Lower lobe of right lung (tissue), 2 donors: ENCODE measurements at places on chromosomes 2 and 18. TPM values are rescaled to one million over a fixed set of nuclear protein-coding genes. Genes with fewer than 3 reads are reported as not detected.
A peak's percentile ranks its signal among the peaks of the same experiment; 100 is the strongest.

- H3K4me3 ChIP-seq = no peak overlapping the region
- DNase-seq = no peak
- H3K27ac ChIP-seq = no peak overlapping the region
- H3K4me1 ChIP-seq = no peaks in the 10 kb centered on the region
These were observed 332.2 kb downstream of the DYSF start for GRCh38 chr2:71785516-71785981.

- no peaks in the 10 kb centered on the region for H3K36me3 ChIP-seq
- H3K27ac ChIP-seq = no peak overlapping the region
- H3K4me1 ChIP-seq = no peaks in the 10 kb centered on the region
- H3K27me3 ChIP-seq = no peaks in the 10 kb centered on the region
- DNase-seq = no peak
These were observed 17.7 kb downstream of the MYCN start for GRCh38 chr2:15957881-15958713.

DNA sequence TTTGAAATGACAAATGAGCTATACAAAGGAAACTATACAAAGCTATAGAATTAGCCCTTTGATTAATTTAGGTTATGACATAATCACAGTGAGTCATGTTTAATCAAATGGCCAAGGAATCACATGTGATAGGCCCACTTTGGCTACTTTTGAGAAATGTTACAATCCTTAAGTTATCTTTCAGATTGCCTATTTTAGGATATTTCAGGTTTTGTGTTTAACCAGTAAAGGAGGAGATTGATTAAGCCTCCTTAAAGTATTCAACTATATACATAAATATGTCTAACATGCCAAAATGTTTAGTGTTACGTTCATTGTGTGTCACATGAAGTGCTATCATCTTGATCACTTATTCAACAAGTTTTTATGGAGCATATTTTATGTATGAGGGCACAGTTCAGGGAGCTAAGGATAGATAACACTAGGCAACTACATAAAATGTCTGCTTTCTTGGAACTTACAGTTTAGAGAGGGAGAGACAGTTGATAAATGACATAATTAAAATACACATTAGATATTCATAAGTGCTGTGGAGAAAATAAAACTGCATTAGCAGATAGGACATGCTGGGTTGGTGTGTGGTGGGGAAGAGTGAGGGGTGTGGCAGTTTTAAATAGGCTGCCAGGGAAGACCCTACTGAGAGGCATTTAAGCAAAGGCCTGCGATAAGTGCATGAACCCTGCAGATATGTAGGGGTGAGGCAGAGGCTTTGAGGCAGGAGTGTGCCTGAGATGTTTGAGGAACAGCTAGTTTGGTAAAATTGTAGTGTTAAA lies 77.2 kb downstream of the LTBP1 start:
- no peak for DNase-seq
- no peak overlapping the region for H3K4me3 ChIP-seq
- H3K27ac ChIP-seq = no peak overlapping the region
- no peaks in the 10 kb centered on the region for H3K27me3 ChIP-seq
- H3K4me1 ChIP-seq = peaks cover 9% of the 10 kb centered on the region

DNA sequence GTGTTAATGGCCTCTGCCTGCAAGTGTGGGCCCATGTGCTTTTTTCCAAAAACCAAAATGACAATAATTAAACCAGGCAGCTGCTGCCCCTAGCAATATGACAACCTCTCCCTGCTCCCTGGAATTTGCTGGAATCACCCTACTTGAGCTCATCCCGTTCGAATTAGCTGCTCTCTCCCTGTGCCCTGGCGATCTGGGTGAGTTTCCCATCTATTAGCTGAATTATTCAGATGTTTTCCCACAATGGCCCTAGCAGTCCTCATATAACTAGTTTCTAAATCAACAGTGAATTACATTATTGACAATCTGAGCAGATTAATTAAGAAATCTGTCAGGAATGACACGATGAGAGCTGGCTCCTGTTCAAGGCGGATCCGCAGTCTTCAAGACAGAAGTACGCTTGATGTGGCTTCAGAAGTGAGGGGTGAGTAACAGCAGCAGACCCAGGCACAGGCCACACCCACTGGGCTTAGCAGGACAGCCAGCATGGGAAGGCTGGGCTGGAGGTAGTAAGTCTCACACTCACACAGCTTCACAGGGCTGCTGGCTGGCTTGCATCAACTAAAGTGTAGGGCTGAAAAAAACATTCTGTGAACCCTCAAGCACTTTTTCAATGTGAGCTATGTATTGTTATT lies 366.2 kb upstream of the ID2 start:
- H3K4me1 ChIP-seq = peaks cover 26% of the 10 kb centered on the region
- no peaks in the 10 kb centered on the region for H3K36me3 ChIP-seq
- peaks cover 3% of the 10 kb centered on the region for H3K27me3 ChIP-seq
- no peak overlapping the region for H3K4me3 ChIP-seq

- DNase-seq = no peak
- peak overlapping the region; percentile 42 for H3K27ac ChIP-seq
- no peaks in the 10 kb centered on the region for H3K27me3 ChIP-seq
- no peak overlapping the region for H3K4me3 ChIP-seq
- H3K36me3 ChIP-seq = no peaks in the 10 kb centered on the region
- peaks cover 37% of the 10 kb centered on the region for H3K4me1 ChIP-seq
These were observed 82.4 kb downstream of the RBMS1 start for GRCh38 chr2:160411167-160411566.

DNA sequence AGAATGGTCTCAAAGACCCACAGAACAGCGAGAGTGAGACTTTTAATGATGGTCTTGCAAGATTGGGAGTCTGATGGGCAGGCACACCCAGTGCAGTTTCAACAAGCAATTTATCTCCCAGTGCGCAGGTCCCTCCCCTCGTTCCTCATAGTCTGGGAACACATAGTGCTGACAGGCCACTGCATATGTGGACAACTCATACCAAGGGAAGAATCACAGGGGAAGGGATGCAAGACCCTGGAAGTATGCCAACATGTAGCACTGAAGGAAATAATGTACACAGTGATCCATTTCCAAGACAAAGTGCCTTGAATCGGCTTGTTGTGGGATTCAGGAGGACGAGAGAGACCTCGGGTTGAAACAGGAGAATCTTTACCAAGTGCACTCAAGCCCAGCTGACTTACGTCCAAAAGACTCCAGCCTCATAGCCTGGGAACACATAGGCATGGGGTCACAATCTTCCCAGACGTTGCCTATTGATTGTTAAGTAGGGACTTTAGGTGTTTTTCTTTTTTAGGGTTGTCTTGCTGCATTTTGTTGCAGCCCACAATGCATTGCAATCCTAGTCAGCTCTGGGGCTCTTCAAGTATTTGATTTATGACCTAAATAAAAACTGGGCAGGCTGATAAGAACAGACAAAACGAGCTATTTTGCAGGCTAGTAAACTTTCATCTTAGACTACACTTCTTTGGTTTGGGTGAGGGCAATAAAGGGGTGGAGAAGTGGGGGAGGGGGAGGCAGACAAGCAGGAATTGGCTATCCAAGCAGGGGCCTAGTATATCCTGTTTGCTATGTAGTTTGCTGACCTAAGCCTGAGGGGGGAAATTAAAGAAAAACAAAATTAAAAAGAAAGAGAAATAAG lies 24.7 kb upstream of the SERPINB5 start:
- DNase-seq = no peak
- H3K27me3 ChIP-seq = no peaks in the 10 kb centered on the region
- no peaks in the 10 kb centered on the region for H3K4me1 ChIP-seq
- no peaks in the 10 kb centered on the region for H3K36me3 ChIP-seq

- DNase-seq = no peak
- H3K4me3 ChIP-seq = no peak overlapping the region
- H3K27ac ChIP-seq = no peak overlapping the region
- H3K4me1 ChIP-seq = no peaks in the 10 kb centered on the region
- no peaks in the 10 kb centered on the region for H3K27me3 ChIP-seq
- H3K36me3 ChIP-seq = no peaks in the 10 kb centered on the region
These were observed 274.0 kb downstream of the CAMKMT start for GRCh38 chr2:44635725-44636124.

- H3K4me3 ChIP-seq = no peak overlapping the region
- no peak overlapping the region for H3K27ac ChIP-seq
- DNase-seq = no peak
- peaks cover 21% of the 10 kb centered on the region for H3K4me1 ChIP-seq
These were observed 107.1 kb downstream of the NFATC1 start for GRCh38 chr18:79502782-79503181.

DNA sequence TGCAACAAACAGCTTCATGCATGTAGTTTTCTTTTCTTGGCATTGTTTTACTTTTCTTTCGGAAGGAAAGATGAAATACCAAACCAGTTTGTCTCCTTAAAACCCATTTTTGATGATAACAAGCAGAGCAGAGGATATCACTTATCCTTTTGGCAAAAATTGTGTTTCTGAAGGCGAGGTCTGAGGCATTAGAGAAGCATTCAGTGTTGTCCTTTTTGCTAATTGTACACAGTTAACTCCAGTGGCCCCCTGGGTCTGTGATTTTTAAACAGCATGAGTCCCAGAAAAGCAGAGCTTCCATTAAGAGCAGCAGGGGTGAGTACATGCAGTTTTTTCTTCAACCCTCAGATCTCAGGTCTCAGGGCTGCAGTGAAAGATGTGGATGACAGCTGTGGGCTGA lies 41.3 kb downstream of the TTC39C start:
- H3K4me1 ChIP-seq = peaks cover 17% of the 10 kb centered on the region
- H3K27ac ChIP-seq = no peak overlapping the region
- no peak for DNase-seq
- no peak overlapping the region for H3K4me3 ChIP-seq
- no peaks in the 10 kb centered on the region for H3K27me3 ChIP-seq

DNA sequence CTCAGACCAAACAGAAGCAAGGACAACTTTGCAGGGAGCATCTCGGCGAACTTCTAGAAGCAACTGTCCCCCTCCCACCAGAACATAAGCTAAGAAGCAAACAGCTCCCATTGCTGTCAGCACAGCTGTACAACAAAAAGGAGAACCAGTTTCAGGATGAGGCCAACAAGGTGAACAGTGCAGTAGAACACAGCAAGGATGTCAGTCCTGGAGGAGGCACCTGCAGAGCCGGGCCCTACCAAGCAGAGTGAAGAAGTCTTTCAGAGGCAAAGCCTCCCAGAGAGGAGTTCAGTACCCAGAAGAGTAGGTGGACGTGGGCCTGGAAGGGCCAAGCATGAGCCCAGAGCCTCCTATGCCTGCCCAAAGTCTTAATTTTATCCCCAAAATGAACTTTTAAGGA lies 1.0 kb downstream of the PASK start:
- peak overlapping the region; percentile 98 for H3K4me3 ChIP-seq
- H3K27ac ChIP-seq = no peak overlapping the region
- H3K36me3 ChIP-seq = peaks cover 3% of the 10 kb centered on the region
- no peaks in the 10 kb centered on the region for H3K27me3 ChIP-seq

DNA sequence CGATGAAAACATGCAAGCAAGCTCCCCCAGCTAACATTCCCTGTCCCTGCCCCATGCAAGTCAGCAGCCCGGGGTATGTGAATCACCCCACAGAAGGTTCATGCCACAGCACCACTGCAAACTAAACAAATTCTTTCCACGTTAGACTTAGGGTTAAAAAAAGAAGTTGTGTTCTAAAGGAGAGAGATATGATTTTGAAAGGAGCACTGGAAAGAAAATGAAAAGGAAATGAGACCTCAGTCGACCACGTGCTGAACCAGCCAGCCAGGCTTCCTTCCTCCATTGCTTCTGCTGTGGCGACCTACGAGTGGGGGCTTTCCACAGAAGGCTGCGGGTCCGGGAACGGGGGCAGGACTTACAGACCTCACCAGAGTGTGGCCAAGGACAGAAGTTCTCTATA lies 52.0 kb downstream of the ARL4C start:
- no peak for DNase-seq
- peak overlapping the region; percentile 46 for H3K27ac ChIP-seq
- peaks cover 22% of the 10 kb centered on the region for H3K4me1 ChIP-seq
- no peak overlapping the region for H3K4me3 ChIP-seq
- H3K27me3 ChIP-seq = no peaks in the 10 kb centered on the region
- H3K36me3 ChIP-seq = no peaks in the 10 kb centered on the region

DNA sequence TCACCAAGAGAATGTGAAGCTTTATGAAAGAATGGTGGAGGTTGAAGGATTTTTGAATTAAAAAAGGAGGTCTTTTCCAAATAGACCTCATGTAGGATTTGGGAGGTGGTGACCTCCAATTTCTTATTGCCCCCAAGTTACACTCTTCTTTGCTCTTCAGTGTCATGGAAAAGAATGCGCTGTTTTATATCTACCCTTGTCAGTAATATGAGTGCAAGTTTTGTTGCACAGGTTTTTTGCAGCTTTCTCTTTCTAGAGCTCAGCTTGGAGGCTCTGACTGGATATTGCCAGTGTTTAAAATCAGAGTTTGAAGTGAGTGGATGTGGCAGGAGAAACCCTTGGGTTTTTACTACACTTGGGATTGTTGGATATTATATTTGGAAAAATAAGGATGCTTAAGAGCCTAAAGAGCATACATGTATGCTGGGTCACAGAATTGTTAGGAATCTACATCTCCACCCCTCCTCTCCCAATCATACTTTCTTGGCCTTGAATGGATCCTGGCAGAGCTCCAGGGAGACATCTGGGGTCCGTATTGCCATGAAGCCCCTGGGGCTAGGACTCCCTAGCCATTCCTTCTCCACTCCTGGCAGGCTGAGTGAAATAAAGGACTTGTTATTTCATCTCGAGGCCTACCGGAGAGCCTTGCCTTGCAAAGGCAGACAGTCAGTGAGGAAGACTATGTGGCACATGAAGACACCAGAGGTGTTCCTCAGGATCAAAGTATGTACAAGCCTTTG lies 43.8 kb downstream of the APOB start:
- H3K36me3 ChIP-seq = no peaks in the 10 kb centered on the region
- no peaks in the 10 kb centered on the region for H3K4me1 ChIP-seq
- no peaks in the 10 kb centered on the region for H3K27me3 ChIP-seq
- H3K27ac ChIP-seq = no peak overlapping the region
- DNase-seq = no peak

GRCh38 chr2:226782092-226782713 lies 17.4 kb downstream of the IRS1 start:
- DNase-seq = no peak
- no peak overlapping the region for H3K27ac ChIP-seq
- no peaks in the 10 kb centered on the region for H3K27me3 ChIP-seq
- no peak overlapping the region for H3K4me3 ChIP-seq
- H3K4me1 ChIP-seq = peaks cover 8% of the 10 kb centered on the region

DNA sequence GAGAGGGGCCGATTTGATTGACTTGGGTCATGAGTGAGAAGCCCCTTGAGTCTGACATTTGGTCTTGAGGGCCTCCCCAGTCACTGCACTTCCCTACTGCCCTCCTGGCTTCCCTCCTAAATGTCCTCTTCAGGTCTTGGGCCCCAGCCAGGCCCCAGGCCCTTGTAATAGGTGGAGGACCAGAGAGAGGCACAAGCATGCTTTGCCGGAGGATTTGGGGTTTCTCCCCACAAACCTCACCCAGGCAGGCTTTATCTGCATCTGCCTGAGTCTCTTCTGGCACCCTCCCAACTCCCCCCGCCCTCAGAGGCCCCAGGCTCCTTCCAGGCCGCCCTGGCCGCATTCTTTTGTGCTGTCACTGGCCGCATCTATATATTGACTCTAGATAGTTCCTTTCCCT lies 270.7 kb downstream of the HAUS1 start:
- no peaks in the 10 kb centered on the region for H3K4me1 ChIP-seq
- no peak overlapping the region for H3K27ac ChIP-seq
- no peaks in the 10 kb centered on the region for H3K36me3 ChIP-seq
- DNase-seq = peak; percentile 70
- no peaks in the 10 kb centered on the region for H3K27me3 ChIP-seq

The PAX8 gene
- total RNA-seq = 1.2 TPM

The TNS1 gene
- 505 TPM for total RNA-seq

The PPP4R1 gene
- 114 TPM for total RNA-seq

The DSC1 gene
- not detected for total RNA-seq
